GM13977 (cell line): ENCODE measurements at places on chromosomes 2 and 18.
A peak's percentile ranks its signal among the peaks of the same experiment; 100 is the strongest.

GRCh38 chr2:45134726-45135125 lies 125.5 kb upstream of the SIX2 start:
- DNase-seq, result no peak

DNA sequence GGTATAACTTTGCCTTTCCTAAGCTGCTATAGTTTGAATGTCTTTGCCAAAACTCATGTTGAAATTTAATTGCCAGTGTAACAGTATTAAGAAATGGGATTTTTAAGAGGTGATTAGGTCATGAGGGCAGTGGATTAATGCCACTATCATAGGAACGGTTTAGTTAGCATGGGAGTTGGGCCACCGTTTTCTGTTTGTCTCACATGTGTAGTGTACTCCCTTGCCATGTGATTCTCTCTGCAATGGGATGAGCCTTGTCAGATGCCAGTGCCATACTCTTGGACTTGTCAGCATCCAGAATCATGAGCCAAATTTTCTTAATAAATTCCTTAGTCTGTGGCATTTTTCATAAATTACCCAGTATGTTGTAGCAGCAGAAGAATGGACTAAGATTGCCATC lies 388.9 kb upstream of the RGPD4 start:
- no peak for DNase-seq

- DNase-seq, result no peak
These were observed 126.2 kb downstream of the PDE1A start for GRCh38 chr2:182300608-182301007.

GRCh38 chr18:72868585-72869225 lies 918 bp upstream of the NETO1 start:
- peak; percentile 29 for DNase-seq

DNA sequence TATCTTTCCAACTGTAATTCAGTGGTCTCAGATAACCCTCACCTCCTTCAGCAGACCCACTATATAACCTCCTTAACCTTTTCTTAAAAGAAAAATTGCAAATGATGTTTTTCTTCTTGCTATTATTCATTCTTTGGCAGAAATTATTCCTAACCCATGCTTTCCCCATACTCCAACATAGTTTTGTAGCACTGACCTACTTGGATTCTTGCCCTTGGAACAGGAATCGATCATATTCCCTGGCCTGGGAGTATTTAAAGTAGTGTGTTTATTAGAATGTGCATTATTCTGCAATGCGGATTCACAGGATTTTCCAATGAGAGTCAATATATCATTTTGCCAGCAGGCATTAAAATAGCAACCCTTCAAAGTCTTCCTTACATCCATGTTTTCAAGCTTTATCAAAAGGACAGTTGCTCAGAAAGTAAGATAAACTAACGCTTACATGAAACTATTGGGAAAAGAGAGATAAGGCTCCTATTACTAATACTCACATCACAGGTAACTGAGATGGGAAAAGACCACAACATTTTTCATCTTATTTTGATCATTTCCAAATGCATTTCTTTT lies 37.4 kb downstream of the CHN1 start:
- DNase-seq, result no peak

DNA sequence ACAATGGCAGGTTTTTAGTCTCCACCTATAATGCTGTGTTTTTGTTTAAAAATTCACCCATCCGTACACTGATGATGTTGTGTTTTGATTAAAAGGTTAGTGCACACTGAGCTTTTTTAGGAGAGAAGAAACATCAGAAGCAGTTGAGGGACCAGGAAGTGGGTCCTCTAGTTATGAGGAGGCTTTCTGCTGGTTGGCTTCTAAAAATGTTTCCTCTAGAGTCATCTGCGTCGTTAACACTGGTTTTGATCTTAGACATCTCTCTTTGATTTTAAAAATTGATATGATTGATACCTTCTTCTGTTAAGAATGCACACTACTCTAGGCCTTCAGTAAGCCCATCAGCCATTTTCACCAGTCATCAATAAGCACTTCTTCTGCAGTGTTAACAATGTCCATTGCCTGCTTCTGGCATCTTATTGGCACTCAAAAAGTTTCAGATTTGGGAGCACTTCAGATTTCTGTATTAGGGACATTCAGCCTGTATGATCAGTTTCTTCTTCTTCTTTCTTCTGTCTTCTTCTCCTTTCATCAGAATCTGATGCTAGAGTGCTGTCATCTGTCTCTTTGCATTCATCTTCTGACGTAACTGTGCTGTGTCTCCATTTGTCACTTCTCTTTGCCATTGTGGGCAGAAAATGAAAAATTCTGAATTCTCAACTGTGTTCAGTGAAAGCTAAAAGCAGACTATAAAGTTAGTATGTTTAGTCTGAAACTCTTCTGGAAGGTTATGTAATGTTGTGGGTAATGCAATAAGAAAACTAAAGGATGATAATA lies 56.3 kb downstream of the PHLPP1 start:
- DNase-seq, result peak; percentile 25

GRCh38 chr2:240624950-240625621 lies at the start of gene GPR35:
Gene GPR35, plus strand, starts transcription at chr2:240625480. Its CDS starts 4,473 bp downstream, at chr2:240629953.
- peak; percentile 70 for DNase-seq

- DNase-seq, result no peak
These were observed 27.6 kb upstream of the ASAP2 start for GRCh38 chr2:9178904-9179571.

- peak; percentile 63 for DNase-seq
These were observed 25.1 kb upstream of the GPR17 start for GRCh38 chr2:127620866-127621265.

- DNase-seq, result no peak
These were observed 312 bp downstream of the NR4A2 start for GRCh38 chr2:156332284-156332533.

- DNase-seq, result no peak
These were observed 5.0 kb downstream of the ZNF397 start for GRCh38 chr18:35245719-35246317.

GRCh38 chr2:158598862-158599517 lies 142.2 kb downstream of the PKP4 start:
- no peak for DNase-seq

DNA sequence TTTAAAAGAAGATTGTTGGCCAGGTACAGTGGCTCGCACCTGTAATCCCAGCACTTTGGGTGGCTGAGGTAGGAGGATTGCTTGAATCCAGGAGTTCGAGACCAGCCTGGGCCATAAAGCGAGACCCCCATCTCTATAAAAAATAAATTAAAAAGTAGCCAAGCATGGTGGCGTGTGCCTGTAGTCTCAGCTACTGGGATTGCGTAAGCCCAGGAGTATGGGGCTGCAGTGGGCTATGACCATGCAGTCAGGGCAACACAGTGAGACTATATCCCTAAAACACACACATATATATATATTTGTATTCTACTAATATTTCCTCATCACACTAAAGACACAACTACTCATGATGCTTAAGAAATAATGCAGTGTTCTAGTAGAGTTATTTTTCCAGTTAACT lies 7.1 kb downstream of the HDHD2 start:
- DNase-seq, result no peak

DNA sequence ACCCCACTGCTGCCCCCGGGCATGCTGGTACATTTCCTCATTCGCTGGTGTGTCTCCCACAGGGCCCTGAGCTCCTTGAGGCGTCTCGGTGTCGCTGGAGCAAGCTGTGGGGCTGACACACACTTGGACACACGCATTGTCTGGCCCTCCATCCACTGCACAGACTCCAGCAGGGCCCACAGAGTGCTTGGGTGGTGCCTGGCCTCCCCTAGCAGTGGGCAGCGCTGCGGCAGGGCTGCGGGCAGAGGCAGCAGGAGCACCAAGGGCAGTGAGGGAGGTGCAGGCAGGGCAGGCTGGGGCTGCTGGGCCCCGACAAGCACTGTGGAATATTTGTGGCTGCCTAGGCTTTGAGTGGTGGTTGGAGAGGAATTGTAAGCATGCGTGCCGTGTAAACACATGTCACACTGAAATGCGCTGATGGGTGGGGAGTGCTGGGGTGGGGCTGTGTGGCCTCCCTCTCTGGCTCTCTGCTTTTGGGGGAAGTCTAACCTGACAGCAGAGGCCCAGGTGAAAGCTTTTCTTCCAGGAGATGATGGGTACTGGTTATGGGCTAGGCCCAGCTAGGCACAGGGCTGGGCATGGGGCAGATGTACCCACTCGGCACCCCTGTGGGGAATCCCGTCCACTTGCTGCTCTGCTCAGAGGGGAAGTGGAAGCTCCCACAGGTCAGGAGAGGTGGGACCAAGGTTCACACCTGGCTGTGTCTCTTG lies 55.5 kb upstream of the HS6ST1 start:
- no peak for DNase-seq

DNA sequence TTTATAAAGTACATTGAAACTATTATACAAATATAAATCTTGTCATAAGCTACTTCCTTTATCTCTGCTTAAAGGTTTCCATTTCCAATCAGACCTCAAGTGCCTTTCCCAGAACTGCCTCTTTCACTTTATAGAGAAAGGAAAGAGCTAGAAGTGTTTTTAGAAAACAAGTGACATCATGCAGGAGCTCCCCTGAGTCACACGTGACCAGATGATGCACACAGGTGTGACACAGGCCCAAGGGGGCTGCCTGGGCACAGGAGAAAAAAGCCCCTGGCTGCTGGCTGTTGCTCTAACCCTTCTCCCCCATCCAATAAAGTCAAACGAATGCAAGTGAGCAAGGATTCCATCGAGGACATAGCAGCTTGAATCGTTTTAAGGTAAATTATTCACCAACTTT lies 21.4 kb upstream of the SH3BP4 start:
- no peak for DNase-seq

DNA sequence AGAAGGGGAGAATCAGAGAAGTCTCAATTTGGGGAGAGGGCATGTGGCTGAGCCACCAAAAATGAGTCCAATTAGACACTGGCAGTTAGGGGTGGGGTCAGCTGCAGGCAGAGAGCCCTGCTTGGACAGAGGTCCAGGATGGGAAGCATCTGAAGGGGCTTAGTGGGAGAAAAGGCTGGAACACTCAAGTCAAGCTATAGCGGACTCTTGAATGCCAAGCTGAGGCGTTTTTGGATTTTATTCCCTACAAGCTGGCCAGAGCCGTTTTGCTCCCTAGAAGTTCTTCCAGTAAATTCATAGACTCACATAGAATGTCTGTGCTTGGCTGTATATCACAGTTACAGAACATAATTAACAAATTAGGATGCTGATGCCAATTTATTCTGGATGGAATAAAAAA lies 172.8 kb downstream of the ACOXL start:
- no peak for DNase-seq

- peak; percentile 66 for DNase-seq
These were observed 173.7 kb downstream of the CELF4 start for GRCh38 chr18:37391698-37392548.

DNA sequence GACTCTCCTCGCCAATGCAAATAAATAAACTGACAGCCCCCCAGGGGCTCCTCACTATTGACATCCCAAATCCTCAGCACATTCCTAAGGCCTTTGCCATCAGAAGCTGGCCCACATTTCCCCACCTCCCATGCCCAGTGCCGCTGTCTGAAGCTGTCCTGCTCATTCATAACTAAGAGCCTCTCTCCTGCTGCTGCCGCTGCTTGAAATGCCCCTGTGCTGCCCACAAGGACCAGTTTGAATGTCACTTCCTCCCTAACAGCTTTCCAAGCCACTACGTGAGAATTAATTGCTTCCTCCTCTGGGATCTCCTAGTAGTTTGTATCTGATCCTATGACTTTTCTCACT lies 151.6 kb upstream of the CAPN13 start:
- no peak for DNase-seq

DNA sequence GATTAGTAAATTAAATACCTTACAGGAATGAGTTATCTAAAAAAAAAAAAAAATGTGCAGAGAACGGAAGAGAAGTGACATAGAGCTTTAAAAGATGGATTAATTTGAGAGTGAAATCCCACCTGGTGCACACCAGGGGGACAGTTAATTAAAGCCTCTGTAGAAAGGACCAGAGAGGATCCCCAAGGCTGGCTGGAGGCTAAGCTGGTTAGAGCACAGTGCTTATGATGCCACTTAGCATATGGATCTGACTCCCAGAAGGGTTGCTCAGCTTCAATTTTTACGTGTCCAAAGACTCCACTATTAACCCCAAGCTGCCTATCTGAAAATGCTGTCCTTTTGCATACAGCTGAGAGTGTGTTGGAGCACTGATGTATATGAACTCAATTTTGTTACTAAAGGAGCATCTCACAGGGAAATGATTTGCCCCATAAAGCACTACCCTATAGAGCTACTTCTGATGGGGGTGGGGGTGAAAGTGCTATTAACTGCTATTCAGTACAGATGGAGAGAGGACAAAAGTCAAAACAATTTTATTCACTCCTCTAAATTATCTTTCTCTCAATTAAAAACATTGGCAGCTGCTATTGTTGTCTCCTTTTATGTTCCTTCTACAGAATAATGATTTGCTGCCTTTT lies 15.2 kb upstream of the SLC8A1 start:
- no peak for DNase-seq

DNA sequence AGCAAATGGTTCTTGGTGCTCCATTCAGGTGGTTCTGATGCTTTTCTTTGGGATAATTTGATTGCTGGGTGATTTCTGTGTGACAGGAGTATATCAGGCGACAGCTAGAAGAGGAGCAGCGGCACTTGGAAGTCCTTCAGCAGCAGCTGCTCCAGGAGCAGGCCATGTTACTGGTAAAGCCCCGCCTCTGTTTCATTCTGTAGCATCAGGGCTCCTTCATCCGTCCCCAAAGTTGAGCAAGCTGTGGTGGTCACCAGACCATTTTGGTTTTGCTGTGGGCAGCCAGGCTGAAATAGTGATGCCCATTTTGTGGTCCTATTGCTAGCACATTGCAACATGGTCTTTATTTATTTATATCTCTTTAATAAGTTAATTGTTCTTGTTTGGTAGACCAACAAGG lies 132.8 kb upstream of the IL1R2 start:
- DNase-seq, result no peak

DNA sequence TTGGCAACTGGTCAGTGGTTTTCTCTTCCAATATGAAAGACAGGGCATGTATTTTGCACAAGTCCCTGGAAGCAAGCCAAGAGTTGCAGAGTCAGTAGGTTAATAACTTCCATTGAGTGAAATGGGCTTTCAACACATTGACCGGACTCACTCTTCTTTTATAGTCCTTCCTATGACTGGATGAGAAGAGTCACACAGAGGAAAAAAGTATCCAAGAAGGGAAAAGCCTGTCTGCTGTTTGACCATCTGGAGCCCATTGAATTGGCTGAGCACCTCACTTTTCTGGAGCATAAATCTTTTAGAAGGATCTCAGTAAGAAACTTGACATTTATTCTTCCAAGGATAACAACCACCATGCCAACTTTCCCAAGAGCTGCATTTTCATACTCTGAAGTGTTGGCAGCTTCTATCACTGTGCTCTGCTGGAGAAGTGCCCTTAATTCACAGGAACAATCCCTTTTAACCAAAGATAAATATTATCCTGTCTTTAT lies 45.4 kb downstream of the RASGRP3 start:
- no peak for DNase-seq
